Stimulated activated CD4-positive, alpha-beta T cell treated with anti-CD3 and anti-CD28 coated beads, Interleukin-1b, Interleukin-23, amount 100 ng/mL, for 24 hours (primary cell): ENCODE measurements at places on chromosomes 12 and 14.

GRCh38 chr12:63777340-63777739, 2.4 kb upstream of the RXYLT1 start:
- DNase-seq: no peak

- DNase-seq: no peak
Measured at GRCh38 chr12:12534975-12535374, 27.7 kb downstream of the DUSP16 start.

GRCh38 chr12:66627270-66627987, 51.4 kb downstream of the GRIP1 start:
- DNase-seq: no peak

DNA sequence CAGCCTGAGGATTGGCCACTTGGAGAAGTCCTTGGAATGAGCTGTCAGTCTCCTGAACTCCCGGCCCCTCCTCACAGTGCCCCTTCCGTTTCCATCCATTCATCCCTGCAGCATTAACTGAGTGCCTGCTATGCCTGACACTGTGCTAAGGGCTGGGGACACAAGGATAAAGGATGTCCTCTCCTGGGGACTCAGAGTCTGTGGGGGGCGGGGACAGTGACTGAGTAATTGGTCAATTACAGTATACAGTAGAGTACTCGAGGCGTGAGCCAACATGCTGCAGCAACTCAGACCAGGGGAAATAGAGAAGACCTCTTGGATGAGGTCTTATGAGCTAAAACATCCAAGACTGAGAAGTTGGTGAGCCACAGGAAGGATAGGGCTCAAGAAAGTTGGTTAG, 43.4 kb upstream of the PWP1 start:
- DNase-seq: no peak

DNA sequence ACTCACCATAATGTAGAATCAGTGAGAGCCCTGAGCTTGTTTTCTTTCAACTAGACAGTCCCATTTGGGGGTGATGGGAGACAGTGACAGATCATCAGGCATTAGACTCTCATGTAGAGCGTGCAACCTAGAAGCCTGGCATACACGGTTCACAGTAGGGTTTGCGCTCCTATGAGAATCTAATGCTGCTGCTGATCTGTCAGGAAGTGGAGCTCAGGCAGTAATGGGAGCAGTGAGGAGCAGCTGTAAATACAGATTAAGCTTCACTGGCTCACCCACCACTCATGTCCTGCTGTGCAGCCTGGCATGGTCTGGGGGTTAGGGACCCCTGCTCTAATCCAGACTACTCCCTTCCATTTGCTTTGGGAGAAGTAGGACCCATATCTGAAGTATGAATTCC, 55.6 kb downstream of the FNTB start:
- DNase-seq: no peak

DNA sequence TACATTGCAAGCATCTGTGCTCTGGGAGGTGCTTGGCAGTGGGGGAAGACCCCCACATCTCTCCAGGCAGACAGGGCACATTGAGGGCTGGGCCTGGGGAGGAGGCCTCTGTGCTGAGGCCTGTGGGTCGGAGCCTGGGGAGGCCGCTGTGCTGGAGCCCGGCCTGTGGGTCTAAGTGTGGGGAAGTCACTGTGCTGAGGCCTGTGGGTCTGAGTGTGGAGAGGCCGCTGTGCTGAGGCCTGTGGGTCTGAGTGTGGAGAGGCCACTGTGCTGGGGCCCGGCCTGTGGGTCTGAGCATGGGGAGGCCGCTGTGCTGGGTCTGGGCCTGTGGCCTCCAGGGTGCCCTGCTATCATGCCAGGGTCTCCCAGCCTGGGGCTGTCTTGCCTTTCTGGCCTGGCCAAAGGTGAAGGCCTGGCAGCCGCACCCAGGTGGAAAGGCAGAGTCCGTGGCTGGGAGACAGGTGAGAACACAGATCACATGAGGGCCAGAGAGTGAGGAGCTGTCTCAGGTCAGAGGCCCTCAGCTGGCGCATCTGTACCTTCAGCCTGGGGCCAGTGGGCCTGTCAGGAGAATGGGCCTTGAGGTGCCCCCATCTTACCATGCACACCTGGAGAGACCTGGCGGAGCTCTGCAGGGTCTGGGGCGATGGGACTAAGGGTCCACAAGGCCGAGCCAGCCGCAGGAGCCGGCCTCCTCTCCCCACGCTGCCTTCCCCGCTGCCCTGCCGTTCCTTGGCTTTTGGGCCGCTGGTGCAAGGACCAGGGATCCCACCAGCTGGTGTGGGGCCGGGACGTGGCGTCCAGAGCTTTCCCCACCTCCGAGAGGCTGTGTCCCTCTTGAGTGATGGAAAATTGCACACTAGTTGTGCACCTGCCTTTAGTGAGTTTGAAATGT, 18.6 kb upstream of the CRIP2 start:
- no peak for DNase-seq
